ENCODE measurements at places on chromosomes 16 and 17.

DNA sequence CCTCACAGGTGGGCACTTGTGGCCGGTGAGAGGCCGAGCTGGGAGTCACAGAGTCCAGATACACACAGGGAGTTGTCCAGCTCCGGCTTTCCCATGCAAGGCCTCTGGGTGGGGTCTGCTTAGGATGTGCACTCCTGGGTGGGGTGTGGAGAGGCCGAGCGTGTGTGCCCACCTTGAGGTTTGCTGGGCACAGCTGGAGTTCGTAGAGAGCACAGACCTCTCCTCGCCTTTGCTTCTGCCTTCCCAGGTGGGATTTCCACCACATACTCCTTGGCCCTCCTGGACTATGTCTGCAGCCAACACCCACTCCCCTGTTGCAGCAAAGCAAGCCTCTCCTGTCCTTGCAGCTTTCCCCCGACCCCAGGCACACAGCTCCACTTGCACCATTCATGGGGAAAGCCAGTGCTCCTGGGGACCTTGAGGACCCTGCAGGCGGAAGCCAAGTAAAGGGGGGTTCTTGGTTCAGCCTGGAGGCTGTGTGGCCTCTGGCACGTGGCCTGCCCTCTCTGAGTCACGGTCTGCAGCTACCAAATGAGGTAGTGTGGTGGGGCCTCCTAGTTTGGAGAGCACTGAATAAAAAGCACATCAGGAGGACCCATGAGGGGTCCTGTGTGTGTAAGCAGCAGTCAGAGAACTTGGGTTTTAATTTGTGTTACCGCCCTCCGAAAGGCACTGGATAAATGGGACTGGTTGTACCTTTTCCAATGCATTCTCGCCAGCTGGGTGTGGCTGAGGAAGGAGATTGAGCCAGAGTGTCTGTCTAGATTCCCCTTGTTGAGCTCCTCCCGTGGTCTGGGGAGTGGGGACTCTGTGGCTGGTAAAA is 31.5 kb downstream of the MPRIP start:
- DNase-seq = no peak

DNA sequence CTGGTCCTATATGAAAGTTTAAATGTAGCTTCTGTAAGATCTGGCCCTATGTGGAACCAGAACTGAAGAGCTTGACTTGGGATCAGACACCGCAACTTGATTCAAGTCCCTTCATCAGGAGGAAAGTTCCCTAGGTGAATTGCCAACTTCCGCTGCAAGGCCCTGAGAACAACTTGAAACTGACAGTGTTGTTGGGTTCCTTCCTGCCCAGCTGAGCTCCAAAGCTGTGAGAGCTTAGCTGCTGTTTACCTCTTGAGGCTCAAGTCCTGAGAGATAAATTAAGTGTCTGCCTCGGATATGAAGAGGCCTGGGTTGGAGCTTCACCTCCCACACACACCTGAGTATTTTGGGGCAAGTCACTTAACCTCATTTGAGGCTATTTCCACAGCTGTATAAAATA is 44.7 kb downstream of the REXO5 start:
- no peak for DNase-seq

GRCh38 chr16:66269617-66270332 is 96.7 kb upstream of the CDH5 start:
- no peak for DNase-seq

- no peak for DNase-seq
These were observed 200.7 kb downstream of the CCDC182 start for GRCh38 chr17:57544401-57544800.

GRCh38 chr16:48609652-48610029 is 339 bp downstream of the N4BP1 start:
- no peak for DNase-seq

DNA sequence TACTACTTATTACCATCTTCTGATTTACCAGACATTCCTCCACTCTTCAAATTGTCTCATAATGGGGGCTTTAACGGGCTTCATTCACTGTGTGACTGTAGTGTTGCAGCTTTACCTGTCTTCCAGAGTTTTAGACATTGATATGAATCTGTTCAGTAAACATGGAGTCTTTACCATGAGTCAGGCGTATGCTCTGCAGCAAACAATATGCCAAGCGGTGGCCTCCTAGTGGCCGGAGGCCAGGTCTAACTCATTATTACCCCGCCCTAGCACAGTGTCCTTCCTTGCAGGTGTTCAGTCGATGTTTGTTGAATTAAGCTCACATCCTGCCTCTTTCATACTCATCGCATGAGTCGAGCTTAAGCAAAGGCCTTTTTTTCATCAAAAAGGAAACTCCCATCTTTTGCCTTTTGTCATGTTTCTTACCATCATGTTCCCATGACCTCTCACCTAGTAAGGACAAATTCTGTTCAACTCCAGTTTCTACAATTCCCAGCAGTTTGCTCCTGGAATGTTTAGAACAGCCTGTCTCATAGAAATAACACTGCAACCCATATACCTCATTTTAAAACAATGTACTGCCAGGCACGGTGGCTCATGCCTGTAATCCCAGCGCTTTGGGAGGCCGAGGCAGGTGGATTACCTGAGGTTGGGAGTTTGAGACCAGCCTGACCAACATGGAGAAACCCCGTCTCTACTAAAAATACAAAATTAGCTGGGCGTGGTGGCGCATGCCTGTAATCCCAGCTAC is 39.4 kb downstream of the TUBD1 start:
- no peak for DNase-seq

DNA sequence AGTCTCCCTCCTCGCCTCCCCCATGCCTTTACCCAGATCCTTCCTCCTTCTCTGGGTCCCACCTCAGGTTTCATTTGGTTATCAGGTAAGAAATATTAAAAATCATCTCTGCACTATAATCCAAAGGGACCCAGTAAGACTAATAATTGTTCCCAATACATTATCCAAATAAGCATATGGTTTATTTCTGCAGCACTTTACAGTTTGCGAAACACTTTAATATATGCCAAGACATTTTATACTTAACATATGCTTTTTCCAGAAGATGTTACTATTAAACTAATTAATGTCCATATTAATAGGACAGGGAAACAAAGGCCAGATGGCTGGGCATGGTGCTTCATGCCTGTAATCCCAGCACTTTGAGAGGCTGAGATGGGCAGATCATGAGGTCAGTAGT is 33.3 kb downstream of the CD300LF start:
- no peak for DNase-seq

- no peak for DNase-seq
These were observed 10.6 kb downstream of the RMI2 start for GRCh38 chr16:11355862-11356261.

GRCh38 chr17:82350182-82351030 is 8.6 kb upstream of the TEX19 start:
- no peak for DNase-seq

- DNase-seq = no peak
These were observed 1.9 kb downstream of the PMP22 start for GRCh38 chr17:15263206-15263579.

DNA sequence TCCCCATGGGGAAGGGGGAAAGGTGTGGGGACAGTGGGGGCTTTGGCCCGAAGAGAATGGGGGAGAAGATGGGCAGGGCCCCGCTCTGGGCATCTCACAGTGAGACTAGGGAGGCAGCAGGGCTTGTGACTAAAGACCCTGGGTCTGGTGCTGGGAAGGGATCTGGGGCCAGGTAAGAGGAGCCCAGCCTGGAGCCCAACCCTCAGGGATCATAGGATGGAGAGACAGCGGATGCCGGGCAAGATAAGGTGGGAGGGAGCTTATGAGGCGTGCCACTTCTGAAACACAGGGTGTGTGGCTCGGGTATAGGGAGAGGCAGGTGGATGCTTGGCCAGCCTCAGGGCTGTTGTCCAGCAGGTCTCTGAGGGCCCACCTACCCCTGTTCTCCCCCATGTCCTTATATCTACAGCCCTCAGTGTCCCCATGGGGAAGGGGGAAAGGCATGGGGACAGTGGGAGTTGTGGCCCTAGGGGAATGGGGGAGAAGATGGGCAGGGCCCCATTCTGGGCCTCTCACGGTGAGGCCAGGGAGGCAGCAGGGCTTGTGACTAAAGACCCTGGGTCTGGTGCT is 15.4 kb downstream of the USP6 start:
- no peak for DNase-seq

Data from GM19239 (cell line).